Activated T-cell treated with anti-CD3 and anti-CD28 coated beads for 4 hours (primary cell): ENCODE measurements at places on chromosomes 1 and 21.

- DNase-seq, result no peak
Measured at GRCh38 chr21:27581168-27581567, 614.3 kb upstream of the ADAMTS5 start.

GRCh38 chr1:31423418-31423947, 10.5 kb downstream of the SERINC2 start:
- no peak for DNase-seq

DNA sequence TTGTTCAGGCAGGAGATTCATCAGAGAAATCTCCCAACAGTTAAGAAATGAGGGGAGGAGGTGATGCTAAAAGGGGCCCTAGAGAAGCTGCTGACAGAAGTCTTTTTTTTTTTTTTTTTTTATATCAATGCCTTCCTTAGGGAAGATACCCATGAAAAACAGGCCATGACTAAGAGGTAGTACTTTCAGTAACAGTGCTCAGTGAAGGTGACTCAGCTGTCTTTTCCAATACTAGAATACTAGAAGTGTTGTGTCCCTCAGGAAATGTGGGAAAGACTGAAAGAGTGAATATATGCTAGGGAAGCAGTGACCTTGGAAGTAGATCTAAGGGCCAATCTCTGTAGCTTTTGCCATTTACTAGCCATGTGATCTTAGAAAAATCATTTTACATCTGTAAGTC, 52.4 kb upstream of the SLFNL1 start:
- no peak for DNase-seq

DNA sequence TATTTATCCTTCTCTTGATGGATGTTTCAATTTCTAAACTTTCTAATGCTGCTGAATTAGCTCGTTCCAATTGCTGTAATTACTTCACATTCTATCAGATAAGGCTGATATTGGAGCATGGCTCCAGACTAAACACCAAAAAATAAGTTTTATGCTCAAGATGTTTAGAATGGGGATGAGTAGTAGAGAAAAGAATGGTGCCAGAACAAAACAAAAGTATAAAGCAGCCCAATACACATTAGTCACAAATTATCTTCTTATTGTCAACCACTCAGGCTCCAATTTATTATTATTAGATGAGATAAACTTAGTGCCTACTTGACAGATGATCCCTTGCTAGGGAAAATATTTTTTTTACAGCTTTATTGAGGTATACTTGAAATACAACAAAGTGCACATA, 21.8 kb downstream of the ATPAF1 start:
- no peak for DNase-seq

DNA sequence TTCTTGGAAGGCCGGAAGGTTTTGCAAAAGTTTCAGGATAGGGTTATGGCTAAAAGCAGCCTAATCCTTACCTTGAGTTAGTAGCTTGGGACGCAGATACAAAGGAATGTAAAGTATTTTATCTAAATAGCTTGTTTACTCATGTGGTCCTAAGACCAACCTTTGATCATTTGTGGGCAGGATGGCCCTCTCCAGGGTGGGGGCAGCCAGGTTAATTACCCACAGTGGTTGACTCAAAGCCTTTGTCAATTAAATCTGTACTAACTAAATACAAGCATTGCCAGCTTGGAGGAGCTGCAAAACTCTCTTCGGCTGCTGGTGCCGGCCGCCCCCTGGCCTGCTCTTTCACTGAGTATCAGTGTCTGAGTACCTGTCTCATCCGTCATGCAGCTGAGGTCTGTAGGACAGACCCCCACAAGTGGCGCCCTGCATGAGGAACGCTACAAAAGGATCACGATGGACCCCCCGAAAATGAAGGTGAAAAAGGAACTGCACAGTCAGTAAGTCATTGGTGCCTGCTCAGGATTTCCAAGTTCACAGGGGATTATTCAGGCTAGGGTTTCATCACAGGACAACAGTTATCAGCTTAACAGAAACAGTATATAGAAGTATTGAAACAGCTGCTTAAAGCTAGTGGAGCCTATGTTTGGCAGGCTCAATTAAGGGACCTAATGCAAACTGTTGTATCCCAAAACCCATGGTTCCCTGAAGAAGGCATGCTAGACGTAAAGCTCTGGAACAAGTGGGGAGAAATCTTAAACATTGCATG, 212.5 kb upstream of the MAP1LC3C start:
- no peak for DNase-seq

DNA sequence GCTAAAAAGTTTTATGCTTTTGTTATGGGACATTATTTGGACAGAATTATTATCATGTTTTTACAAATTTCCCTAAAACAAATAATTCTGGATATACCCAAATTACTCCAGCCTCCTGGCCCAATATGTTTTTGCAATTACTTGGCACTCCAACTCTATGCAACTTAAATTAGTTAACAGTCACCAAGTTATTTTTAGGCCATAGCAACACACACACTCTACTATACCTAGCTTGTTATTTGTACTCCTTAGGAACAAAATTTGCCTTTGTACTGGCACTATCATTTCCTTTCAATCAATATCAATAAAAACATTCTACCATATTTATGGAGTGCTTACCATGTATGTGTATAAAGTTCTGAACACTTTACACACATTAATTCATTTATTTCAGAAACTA, 7.7 kb downstream of the DUSP10 start:
- no peak for DNase-seq

- no peak for DNase-seq
Measured at GRCh38 chr1:8352471-8352845, 34.5 kb downstream of the SLC45A1 start.

DNA sequence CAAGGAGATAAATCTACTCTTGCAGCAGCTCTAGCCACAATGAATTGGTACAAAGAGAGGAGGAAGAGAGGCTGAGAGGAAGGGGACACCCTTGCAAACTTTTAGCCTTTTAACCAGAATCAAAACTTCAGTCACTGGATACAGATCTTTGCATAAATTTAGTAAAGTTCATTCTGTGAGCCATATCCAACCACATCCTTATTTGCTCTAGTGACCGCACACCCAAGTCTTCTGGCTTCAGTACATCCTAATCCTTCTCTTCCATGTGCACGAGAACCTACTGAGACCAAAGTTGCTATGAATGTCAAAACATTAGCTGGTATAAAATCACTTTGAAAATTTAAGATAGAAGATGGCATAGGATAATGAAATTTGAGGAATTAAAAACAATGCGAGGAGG, 21.9 kb upstream of the PLD5 start:
- no peak for DNase-seq

DNA sequence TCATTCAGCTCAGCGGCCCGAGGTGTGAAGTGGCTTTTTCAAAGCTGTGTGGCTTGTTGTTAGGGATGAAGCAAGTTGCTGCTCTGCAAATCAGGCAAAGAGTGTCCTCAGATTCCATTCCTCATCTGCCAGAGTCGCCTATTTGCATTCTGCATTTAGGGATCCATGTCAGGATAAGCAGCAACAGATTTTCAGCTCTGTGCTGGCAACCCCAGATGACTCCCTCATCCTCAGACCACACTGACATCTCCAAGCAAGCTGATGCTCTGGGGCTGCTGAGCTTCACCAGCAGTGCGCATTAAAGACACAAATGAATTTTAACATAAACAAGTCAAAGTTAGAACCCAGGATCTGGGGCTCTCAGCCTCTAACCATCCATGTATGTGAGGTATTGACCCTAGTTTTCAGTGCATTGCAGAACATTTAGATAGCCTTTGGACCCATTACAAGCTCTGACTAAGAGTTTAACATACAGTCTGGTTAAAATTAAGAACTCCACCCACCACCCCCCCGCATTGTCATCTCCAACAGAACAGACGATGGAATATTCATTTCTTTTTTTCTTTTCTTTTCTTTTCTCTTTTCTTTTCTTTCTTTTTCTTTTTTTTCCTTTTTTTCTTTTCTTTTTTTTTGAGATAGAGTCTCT, 10.9 kb downstream of the CFAP107 start:
- no peak for DNase-seq

DNA sequence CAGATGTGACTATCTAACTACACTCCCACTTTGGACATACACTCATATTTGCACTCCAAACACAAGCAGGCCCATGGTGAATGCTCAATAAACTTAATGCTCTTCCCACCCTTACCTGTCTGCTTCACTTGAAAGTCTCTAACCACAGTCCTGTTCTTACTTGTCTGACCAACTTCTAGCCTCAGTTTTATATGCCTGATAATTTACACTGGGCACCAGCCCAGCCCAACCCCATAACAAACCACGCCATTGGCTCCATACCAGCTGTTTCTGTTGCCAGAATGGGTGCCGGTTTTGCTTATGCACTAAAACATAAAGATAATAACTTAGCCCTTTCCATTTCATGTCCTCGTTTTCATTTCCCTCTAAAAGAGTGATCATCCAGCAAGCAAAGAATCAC, 395.4 kb downstream of the NTNG1 start:
- DNase-seq, result no peak

DNA sequence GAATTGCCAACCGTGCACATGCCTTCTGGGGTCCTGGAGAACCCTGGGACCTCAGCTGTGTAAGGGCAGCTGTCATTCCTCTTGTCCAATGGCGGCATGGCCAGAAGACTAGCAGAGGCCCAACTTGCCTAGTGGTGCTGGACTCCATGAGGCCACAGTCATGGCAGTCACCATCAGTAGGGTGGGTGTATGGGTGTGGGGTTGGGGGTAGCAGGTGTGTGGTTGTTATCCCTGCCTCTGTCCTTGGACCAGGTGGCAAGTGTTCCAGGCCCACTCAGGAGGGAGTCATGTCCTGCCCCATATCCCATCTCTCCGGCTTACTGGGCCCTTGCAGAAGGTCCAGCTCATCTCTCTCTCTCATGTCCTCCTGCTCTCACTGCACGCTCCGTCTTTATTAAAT, 1596.2 kb downstream of the MRPL39 start:
- DNase-seq, result no peak

DNA sequence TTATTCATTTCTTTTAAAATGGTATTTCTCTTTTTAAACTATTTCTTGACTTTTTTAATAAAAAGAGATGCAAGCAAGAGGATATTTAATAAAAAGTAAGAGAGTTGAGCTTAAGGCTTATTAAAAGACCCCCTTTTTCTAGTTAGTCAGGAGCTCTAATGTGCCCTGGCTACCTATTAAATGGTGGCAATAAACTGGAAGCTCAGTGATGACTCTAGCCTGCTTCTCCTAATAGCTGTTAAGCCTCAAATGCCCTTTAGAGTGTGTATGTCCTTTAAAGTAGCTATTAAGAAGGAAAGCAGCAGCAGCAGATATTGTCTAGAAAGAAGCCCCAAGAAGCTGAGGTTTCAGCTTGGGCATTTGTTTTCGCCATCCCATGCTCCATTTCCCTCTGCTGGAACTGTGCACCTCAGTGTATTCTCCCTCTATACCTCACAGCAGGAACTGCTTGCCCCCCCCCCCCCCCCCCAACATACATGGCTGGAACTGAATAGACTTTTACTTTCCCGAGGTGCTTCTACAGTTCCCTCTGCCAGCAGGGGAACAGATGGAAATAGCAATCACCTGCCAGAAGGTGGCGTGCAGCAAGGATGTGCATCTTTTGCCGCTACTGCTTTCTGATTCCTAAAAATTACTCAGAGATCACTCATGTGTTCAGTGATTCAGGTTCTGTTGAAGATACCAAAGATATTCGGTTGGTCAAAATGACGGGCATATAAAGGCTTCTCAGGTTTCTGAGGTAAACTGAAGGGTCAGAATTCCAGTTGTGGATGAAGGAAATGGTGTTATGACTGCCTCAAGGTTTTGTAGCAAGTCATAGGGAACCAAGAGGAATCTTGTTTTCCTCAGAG, 2.5 kb downstream of the RGS4 start:
- DNase-seq, result peak; percentile 9

DNA sequence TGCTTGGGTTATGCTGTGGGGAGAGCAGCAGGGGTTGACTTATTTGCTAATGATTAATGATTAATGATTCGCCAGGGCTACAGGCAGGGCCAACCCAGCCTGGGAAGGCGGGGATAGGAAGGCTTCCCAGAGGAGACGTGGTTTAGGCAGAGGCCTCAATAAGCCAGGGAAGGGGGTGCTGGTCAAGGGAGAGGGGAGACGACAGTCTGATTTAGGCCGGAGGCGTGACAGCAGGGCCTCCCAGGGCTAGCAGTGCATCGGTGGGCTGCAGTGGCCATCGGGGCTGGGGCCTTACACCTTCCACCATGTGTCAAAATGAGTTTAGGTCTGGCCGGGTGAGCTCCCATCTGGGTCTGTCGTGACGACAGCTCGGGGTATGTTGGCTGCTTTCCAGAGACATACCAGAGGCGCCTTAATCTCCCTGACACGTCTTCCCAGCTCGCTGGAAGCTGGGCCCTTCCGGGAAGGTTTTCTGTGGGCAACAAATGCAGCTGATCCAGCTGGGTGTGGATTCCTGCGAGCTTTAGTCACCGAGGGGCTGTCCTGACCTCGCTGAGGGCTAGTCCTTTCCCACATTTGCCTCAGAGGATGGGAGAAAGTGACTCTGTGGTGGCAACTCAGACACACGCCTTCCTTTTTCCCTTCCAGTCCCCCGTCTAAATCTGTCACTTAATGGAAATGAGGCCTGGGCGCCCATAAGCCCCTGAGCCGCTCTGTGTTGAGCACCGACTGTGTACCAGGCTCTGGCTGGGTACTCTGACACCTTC, 3.7 kb upstream of the SLC1A7 start:
- no peak for DNase-seq
